ENCODE measurements at places on chromosomes 7 and 10. TPM values are rescaled to one million over a fixed set of nuclear protein-coding genes. Genes with fewer than 3 reads are reported as not detected.
A peak's percentile ranks its signal among the peaks of the same experiment; 100 is the strongest.

DNA sequence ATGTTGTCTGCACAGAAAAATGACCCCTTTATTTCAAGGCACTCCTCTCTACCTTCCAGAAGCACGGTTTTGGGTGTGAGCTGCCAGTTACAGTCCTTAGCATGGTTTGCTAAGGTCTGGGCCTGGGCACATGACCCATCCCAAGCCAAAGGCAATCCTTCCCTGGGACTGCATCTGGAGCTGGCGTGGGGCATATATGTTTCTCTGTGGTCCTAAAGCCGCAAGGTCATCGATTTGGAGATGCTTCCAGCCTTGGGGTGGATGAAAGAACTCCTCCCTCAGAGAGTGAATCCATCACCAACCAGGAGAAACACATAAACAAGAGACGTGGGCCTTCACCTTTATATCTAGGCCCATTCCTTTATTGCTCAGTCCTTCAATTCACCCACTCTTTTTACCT, 50.1 kb upstream of the IGFBP3 start:
- DNase-seq = no peak

DNA sequence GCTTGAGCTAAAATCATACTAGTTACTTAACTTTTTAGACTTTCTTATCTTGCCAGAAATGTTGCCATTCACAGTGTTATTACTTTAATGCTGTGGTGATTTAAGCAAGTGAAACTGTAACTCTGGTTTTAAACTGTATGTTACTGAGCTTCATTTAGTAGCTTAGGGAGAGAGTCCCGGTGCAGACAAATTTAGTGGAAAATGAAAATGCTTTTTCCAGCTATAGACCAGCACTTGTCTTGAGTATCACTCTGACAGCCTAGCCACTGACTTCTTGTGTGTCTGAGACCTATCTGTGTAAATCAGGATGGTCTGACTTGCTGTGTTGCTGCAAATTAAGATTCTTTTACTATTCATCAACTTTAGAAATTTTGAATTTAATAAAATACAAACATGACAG, 200.8 kb downstream of the CACNB2 start:
- no peak for DNase-seq

DNA sequence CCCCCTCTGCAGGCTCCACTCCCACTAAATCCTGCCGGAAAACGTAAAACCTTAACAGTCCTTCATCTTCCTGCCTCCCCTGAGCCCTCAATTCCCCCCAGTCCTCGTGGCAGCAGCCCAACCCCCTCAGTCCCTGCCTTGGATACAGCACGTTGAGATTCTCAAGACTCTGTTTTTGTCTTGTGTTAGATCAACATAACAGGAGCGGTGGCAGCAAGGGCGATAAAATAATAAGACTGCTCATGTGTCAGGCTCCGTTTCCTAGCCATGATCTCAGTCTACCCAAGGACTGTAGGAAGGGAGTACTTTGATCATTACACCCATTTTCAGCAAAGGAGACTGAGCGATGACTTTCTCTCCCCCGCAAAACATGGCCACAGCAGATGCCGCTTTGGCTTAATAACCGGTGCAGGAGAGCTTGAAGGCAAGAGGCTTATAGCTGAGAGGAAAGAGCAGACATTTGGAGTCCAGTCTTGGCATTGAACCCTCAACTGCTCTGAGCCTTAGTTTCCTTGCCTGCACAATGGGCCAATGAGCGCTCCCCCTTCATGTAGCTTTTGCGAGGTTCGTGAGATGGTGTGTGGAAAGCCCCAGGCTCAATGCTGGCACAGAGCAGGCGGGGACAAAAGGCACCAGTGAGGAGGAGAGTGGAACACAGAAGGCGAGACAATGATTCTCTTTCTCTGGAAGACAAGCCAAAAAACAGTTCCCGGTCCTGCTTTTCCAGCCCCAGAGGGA, 42.1 kb upstream of the PCBD1 start:
- no peak for DNase-seq

- no peak for DNase-seq
Observed at GRCh38 chr7:14950013-14950412, 47.5 kb upstream of the DGKB start.

DNA sequence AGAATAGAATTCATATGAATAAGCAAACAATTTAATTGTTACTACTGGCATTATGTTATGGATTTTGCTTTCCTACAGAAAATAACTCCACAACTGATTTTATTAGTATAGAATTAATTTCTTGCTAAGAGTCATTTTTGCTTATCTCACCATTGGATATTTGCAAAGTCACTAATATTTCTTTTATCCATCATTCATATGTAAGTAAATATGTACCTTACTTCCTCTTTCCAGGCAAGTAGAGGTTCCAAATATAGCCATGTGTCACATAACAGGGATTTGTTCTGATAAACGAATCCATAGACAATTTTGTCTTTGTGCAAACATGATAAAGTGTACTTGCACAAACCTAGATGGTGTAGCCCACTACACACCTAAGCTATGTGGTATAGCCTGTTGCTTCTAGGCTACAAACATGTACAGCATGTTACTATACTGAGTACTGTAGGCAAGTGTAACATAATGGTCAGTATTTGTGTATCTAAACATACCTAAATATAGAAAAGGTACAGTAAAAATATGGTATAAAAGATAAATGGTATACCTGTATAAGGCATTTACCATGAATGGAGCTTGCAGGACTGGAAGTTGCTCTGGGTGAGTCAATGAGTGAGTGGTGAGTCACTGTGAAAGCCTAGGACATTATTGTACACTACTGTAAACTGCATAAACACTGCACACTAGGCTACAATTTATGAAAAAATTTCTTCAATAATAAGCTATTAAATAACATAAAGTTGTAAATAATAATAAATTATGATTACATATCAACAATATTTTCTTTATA, 18.3 kb downstream of the KLLN start:
- no peak for DNase-seq

GRCh38 chr10:26755443-26755903, 58.0 kb downstream of the PDSS1 start:
- DNase-seq = peak; percentile 58

GRCh38 chr7:2821842-2822507, 22.1 kb downstream of the GNA12 start:
- peak; percentile 87 for DNase-seq

DNA sequence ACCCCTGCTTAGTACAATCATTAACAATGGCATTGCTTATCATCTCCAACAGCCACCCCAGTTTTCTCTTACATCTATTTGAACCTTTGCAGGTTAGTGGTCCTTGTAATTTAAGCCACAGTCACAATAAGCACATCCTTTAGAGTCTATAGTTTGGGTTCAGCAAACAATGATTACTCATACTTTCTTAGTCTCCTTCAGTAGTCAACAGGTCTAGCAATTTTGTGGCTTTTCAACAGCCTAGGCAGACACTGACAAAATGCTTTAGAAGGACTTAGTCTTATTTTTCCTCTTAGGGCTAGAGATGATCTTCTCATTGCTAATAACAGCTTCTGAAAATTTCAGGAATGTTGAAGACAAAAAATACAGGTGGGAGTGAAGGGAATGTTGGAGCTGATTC, 32.3 kb upstream of the FAM204A start:
- peak; percentile 4 for DNase-seq

- DNase-seq = no peak
Observed at GRCh38 chr7:102040569-102040968, 223.1 kb downstream of the CUX1 start.

GRCh38 chr10:122448600-122448999, 5.9 kb upstream of the ARMS2 start:
- no peak for DNase-seq

GRCh38 chr7:100571829-100572116, 1.9 kb downstream of the SAP25 start:
- DNase-seq = no peak

DNA sequence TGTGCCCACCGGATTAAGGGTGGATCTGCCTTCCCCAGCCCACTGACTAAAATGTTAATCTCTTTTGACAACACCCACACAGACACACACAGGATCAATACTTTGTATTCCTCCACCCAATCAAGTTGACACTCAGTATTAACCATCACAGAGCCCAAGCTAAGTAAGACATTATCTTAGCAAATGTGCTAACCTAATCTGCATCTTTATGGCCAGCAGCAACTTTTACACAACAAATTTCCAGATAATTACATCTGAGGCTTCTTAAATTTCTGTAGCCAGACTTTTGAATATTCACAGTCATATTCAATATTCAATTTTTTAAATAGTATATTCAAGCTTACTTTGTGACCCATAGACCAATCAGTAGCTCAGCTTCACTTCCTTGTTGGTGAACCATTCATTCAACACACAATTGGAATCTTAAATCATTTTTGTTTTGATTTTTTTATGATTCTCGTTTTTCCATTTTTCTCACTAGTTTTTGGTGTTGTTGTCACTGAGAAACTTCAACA, 594.2 kb downstream of the IPMK start:
- DNase-seq = no peak

GRCh38 chr7:24821045-24821753, 63.9 kb upstream of the GSDME start:
- DNase-seq = peak; percentile 100

DNA sequence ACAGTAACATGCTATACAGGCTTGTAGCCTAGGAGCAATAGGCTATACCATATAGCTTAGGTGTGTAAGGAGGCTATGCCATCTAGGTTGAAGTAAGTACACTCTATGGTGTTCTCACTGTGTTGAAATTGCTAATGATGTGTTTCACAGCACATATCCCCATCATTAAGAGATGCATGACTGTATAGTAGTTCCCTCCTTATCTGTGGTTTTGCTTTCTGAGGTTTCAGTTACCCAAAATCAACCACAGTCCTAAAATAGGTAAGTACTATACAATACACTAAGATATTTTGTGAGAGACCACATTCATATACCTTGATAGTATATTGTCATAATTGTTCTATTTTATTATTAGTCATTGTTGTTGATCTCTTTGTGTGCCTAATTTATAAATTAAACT, 12.7 kb downstream of the FZD1 start:
- DNase-seq = no peak

- DNase-seq = peak; percentile 85
Observed at GRCh38 chr7:127819975-127820731, 168.2 kb downstream of the SND1 start.

DNA sequence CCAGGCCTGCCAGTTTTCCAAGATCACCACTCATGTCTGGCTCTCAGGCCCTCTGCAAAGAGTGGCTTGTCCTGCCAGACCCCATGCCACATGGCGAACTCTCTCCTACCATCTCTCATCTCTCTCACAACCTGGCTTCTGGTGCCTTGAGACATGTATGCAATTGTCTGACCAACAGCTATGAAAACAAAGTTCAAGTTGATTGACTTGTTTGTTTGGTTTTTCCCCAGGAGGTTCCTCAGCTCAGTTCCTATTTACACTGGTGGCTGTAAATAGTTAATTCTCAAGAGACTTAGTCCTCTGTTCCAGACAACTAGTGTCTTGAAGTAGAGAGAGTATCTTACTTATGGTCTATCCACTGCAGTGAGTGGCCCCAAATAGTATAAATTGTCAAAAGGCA, 131.8 kb downstream of the SNX10 start:
- DNase-seq = no peak

GRCh38 chr7:108012499-108013430, 9.8 kb upstream of the LAMB1 start:
- DNase-seq = peak; percentile 58

DNA sequence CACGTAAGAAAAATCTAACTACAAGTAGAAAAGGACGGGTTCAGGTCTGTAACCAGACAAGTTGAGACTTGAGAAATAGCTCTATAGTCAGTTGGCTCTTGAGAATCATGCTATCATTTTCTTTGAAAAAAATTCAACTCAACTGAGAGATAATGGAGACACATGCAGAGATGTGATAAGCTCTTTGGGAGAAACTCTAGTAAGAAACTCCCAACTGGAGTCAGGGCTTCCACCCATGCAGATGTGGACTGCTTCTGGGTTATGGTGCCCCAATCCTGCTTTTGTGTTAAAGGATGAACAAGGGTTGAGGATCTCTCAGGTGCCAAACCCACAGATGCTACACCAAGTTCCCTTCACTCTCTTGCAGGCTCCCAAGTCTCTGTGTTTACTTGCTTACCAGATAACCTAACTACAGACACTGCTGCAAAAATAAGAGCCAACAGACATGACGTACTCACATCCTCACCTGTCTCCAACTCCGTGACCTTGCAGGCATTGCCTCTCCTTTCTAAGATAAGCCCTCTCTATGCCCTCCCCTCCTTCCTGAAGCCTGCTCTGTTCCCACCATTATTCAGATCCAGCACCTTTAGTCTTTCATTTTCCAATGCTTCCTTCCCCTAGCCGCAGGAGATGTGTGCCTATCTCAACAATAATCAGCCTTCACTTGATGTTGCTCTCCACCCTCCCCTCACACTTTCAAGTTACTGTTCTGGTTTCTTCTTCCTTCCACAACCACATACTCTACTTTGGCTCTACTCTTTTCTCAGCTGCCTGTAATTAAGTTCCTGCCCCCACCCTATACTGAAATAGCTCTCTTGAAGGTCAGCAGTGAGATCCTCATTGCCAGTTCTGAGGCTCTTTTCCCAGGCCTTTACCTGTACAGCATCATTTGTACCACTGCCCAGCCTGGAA, 130.0 kb downstream of the ICA1 start:
- no peak for DNase-seq

GRCh38 chr7:47183862-47184590, 397.9 kb downstream of the TNS3 start:
- peak; percentile 20 for DNase-seq

DNA sequence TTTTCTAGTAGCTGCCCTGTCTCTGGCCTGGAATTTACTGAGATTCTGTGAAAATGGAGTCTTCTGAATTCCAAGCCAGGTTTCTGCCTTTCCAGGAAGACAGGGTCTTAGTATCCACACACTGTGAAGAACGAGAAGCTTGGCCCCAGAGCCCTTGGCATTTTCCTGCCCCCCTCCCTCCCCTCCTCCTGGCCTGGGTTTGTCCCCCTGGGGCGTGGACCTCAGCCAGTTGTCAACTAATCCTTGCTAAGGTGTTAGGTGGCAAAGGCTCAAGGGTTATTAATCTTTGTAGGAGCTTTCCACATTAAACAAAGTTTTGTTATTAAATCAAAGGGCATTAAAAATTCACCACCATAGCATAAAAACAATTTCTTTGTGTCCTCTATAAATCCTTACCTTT, 329.5 kb downstream of the RNLS start:
- DNase-seq = peak; percentile 59

DNA sequence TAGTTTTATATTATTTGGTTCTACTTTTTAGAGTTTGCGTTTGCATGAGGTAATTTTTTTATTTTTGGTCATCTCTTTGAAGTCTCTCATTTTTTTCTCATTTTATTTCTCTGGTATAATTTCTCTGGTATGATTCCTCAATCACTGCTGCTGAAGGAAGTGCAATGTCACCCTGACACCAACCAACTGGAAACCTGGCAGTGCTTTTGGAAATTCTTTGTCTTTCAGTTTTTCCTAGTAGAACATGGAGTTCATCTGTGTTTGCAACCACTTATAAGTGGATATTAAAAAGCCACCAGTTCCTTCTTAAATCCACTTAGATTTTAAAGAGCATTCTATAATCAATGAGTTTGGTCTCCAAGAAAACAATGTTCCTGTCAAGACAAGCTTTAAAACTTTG, 291.8 kb downstream of the PRKG1 start:
- no peak for DNase-seq

The GSTK1 gene
- total RNA-seq = 96.1 TPM

The SPDYE9 gene
- total RNA-seq = not detected

The SYT15B gene
- total RNA-seq = not detected

The CYP51A1 gene
- total RNA-seq = 78.3 TPM

The MALRD1 gene
- total RNA-seq = not detected

The POLR2J2 gene
- total RNA-seq = 1.1 TPM

The VPS26A gene
- total RNA-seq = 38.5 TPM

The SLK gene
- total RNA-seq = 64.0 TPM

The PTF1A gene
- not detected for total RNA-seq

The ASIC3 gene
- total RNA-seq = 0.10 TPM

The SNX13 gene
- 51.3 TPM for total RNA-seq

The C10orf53 gene
- not detected for total RNA-seq

The GPR146 gene
- total RNA-seq = 1.7 TPM

The FAM25C gene
- total RNA-seq = not detected

The AKR1C8 gene
- total RNA-seq = not detected

The CRYGN gene
- total RNA-seq = not detected
